ENCODE measurements at places on chromosomes 4 and X.

- DNase-seq, result no peak
These were observed 7.8 kb downstream of the GATB start for GRCh38 chr4:151753056-151753455.

DNA sequence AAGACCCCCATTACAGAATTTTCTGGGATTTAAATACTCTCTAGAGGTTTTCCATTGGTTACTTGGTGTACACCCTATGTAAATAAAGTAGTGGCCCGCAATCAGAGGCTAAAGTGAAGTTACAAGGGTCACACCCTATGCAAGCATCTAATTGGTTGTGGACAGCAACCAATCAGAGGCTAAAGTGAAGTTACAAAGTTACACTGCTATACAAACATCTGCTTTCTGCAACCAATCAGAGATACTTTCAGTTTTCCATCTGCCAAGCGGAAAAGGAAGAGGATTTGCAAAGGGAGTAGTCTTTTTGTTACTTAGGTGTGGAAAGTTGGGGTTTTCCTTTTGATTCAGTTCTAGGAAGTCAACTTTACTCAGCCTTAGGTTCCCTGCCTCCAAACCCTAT lies 2.0 kb upstream of the ATRX start:
- no peak for DNase-seq

DNA sequence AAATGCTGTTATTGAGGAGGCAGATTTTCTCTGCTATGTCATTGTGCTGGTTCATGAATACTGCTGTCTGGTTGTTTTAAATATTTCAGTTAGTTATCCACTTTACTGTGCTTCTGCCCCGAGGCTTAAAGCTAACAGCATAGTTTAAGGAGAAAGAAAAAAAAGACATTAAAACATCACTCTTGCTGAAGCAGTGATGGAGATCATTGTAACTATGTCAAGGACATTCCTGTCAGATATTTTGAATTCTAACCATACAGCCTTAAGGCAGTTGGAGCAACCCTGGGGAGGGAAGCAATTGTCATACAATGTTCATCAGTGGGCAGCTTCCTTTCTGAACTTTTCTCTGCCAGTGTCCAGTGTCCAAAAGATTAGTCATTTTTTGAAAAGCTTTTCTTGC lies 199.0 kb upstream of the DDX53 start:
- no peak for DNase-seq

DNA sequence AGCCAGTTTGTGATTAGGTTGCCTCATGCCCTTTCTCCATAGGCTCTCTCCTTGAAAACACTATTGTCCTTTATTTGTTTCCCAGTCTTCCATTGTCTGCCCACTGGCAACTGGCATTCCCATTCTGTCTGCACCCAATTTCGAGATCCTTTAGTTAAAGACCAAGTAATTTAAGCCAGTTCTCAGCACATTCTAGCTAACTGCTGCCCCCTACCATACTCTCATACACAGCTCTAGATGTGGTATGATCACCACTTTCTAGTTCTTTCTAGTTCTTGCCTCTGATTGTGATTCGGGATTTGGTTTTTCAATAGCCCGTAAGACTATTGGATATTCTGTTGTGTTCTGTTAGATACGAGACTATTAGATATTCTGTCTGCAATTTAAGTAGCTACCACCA lies 135.8 kb upstream of the TRPC5 start:
- DNase-seq, result no peak

DNA sequence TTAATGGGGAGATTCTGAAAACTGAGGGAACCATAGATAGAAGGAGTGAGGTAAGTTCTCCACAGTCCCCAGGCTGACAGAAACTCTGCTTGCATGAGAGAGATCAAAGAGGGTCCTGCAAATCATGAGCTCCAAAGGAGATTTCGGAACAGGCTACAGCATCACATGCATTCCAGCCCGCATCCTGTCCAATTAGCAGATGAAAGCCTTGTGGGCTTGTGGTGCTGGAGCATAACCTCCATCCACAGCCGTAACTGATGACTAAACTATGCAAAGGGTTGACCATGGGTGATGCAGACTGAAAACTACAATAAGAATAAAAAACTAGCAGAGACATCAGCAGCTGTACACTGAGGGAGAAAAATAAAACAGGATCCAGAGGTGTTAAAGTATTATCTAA lies 654.5 kb downstream of the TLL1 start:
- no peak for DNase-seq

DNA sequence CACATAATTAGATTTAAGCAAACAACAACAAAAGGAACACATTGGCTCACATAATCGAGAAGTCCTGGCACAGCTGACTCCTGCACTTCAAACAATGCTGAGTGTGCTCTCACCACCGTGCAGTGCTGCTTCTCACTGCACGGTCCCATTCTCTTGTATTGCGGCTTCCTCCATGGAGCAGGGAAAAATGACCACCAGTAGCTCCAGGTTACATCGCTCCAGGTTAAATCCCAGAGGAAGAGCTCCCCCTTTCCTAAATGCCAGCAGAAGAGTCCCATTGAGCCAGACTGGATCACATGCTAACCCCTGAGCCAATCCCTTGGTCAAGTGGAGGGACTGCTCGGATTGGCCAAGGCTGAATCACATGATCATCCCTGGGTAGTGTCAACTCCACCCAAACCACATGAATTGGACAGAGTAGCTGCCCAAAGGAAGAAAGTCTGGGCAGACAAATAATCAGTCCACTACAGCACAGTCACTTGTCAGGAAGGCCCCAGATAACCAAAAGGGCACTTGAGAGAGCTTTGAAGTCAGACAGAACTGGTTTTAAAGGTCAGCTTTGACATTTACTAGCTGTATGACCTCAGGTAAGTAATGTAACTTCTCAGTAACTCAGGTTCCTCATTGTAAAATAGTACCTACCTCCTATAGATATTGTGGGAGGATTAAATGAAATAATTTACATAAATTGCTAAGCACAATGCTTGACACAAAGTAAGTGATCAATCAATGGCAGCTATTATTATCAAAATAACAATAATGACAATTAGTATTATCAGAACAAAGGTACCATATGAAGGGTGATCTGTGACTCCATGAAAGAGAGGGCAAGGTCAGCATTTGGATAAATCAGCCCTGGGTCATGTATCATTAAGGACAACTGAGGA lies 14.3 kb downstream of the TEC start:
- no peak for DNase-seq

- DNase-seq, result no peak
These were observed 43.6 kb upstream of the GRPEL1 start for GRCh38 chr4:7111441-7111840.

DNA sequence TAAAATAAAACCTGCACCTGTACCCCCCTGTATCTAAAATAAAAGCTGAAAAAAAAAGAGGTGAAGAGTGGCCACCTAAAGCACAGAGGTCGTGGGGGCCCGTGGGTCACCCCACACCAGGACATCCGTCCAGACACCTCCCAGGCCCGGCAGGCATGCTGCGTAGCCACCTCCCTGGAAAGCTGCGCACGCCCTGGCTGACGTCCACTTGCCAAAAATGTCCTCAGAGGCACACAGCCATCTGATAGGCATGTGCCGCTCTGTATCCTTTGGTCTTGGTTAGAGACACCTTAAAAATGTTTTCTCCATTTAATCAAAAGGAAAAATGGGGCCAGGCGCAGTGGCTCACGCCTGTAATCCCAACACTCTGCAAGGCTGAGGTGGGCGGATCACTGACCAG lies 17.7 kb downstream of the FAM53A start:
- DNase-seq, result no peak

DNA sequence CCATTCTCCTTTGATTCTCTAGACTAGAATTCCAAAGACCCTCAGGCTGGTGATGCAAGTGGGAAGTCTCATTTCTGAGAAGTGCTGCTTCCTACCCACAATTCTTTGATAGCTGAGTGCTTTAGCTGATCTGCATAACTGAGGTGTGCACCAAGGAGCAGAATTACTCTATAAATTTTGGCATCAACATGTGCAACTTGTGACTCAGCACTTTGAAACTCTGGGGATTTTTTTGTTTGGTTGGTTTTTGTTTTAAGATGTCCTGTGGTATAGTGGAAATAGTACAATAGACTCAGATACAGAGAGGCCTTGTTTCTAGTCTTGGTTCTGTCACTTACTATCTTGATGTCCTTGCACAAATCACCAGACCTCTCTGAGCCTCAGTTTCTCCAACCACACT lies 148.4 kb downstream of the AR start:
- no peak for DNase-seq

DNA sequence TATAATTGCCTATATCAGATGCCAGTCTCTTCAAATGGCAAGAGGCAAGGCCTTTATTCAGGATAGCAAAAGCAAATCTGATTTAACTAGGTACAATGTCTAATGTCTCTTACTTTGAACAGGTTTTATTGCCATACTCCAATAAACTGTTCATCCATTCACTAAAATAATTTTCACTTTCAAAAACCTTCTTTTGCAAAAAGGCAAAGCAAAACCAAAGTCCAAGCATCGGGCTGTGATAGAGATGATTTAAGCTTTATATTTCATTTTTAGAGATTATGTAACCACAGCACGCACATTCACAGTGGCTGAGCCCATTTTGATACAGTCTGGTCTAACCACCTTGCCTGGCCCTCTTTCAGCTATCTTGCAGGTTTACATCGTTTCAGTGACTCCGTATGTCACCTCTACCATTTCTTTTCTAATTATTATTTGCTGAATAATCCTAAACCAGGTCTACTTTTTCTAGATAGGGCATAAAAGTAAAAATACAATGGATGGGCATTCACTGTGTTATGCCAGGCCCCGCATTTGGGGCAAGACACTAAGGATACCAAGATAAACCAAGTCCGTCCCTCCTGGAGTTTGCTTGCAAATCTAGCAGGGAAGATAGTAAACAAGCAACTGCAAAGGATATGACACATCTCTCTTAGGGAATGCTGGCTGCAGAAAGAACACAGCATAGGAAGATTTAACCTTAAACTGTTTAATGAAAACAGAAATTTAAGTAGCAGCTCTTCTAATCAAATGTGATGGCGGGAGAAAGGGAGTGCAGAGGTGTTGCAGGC lies 1.8 kb downstream of the CASP3 start:
- DNase-seq, result no peak

GRCh38 chrX:77014377-77015372 lies 432.5 kb upstream of the FGF16 start:
- peak; percentile 3 for DNase-seq

DNA sequence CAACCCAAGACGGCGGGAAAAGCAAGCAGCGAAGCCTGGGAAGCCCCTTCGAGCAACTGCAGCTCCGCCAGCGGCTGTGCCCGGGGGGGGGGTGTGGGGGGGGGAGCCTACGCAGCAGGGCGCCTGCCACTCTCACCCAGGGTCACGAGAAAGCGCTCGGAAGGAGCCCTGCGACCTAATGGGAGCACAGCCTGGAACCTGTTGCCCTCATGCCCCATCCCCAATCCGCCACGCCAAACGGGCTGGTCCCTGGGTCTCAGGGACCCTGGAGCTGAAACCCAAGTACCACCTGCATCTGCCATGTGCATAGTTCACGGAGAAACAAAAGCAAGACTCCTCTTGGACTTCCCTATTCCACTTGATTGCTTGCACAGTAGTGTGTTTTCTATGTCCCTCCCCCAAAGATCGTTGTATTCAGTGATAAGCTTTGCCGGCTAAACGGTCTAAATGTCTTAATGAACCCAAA lies 359 bp upstream of the GAB3 start:
- DNase-seq, result no peak

- no peak for DNase-seq
These were observed 21.5 kb downstream of the ADRA2C start for GRCh38 chr4:3787489-3788365.

DNA sequence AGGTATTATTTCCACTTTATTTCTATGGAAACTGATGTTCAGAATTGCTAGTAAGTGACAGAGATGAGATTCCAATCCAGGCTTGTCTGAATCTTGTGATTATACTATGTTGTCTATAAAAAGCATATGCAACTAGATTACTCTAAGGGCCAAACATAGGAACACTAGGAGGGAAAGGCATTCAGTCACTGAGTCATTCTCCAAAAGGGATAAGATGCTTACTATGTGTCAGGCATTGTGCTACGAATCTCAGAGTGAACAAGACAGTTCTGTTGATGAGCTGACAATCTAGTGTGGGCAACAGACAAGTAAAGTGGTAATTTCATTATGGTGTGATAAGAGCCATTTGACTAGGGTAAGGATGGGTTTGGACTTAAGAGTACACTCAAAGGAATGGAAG lies 77.2 kb downstream of the RASL11B start:
- no peak for DNase-seq

DNA sequence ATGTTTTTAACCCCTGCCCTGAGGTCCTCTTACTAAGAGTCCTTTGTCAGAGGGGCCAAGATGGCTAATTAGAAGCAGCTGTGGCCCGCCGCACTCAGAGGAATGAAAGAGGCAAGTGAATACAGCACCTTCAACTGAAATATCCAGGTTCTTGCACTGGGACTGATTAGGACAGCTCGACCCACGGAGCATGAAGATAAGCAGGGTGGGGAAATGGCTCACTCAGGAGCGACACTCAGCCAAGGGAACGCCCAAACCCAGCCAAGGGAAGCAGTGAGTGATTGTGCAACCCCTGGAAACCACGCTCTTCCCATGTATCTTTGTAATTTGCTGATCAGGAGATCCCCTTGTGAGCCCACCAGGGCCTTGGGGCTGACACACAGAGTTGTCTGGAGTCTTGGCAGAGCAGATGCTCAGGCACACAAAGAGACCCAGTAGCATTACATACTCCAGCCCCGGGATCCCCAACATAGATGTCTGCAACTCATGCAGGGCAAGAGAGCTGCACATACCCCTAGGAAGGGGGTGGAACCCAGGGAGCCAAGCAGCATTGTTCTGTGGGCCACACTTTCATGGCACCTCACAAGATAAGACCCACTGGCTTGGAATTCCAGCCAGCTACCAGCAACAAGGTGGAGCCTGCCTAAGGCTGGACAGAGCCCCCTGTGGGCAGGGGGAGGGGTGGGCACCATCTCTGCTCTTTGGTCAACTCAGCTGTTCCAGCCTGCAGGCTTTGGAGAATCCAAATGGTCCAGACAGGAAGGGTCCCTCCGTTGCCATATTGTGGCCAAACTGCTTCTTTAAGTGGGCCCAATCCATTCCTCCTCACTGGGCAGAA lies 23.3 kb downstream of the F8A3 start:
- no peak for DNase-seq

DNA sequence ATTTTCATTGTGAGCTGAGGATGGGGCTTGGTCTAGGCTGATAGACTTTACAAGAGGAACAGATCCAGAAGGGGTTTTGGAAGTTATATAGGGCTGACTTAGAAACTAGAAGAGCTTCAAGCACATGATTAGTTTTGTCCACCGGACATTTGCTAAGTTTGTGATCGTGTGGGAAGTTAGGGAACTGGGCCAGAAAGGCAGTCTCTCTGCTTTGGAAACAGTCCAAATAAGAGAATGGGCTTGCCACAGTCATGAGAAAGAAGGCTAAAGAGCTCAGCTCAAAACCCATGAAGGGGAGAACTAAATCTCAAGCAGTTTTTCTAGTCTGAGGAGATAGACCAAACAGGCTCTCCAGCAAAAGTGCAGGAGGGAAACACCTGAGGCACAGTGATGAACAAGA lies 67.8 kb downstream of the ZNF674 start:
- DNase-seq, result no peak
